ENCODE measurements at places on chromosomes 13 and 19.

- no peak for DNase-seq
Observed at GRCh38 chr13:32116210-32116609, 84.6 kb downstream of the FRY start.

GRCh38 chr19:1105008-1105872 is 1.4 kb downstream of the GPX4 start:
- DNase-seq, result no peak

- no peak for DNase-seq
Observed at GRCh38 chr13:27572234-27572901, 48.0 kb downstream of the LNX2 start.

GRCh38 chr19:45217193-45217956 is 27.8 kb downstream of the EXOC3L2 start:
- no peak for DNase-seq

DNA sequence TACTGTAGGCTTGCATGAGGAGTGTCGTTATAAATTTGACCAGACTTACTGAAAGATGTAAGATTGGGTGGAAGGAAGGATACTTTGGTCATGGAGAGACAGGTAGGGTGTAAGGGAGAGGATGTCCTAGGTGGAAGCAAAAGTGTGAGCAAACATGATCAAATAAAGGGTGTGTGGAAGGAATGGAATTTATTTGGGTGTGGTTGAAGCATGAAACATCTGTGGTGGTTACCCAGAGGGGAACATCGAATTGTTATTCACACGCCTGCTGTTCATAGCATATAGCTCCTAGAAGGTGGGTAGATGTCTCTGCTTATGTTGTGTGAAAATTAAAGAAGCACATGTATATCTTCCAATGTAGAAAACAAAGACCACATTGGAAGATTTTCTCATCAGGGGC is 157.7 kb downstream of the ATP8A2 start:
- DNase-seq, result no peak

DNA sequence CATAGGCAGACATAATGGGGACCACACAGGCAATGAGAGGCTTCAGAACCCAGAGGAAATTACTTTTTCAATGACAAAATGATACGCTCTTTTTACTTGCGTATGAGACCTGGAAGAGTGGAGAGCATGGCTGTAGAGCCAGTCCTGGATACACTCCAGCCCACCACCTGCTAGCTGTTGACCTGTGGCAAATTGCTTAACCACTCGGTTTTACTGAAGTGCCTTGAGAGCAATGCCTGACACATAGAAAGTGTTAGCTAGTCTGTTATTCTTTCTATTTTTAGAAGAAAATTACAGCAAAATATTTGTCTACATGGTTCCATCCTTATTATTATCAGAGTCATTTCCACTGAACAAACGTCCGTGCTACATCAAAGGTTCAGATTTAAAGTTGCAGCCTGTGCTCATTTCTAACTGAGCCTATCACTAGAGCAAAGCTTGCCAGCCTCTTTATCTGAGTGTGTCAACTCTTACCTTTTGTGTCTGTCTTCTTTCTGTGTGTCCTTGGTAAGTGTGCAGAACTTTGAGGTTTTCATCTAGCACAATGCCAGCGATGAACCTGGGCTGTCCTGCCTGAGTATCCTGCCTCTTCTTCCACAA is 9.6 kb upstream of the GPR183 start:
- DNase-seq, result no peak

DNA sequence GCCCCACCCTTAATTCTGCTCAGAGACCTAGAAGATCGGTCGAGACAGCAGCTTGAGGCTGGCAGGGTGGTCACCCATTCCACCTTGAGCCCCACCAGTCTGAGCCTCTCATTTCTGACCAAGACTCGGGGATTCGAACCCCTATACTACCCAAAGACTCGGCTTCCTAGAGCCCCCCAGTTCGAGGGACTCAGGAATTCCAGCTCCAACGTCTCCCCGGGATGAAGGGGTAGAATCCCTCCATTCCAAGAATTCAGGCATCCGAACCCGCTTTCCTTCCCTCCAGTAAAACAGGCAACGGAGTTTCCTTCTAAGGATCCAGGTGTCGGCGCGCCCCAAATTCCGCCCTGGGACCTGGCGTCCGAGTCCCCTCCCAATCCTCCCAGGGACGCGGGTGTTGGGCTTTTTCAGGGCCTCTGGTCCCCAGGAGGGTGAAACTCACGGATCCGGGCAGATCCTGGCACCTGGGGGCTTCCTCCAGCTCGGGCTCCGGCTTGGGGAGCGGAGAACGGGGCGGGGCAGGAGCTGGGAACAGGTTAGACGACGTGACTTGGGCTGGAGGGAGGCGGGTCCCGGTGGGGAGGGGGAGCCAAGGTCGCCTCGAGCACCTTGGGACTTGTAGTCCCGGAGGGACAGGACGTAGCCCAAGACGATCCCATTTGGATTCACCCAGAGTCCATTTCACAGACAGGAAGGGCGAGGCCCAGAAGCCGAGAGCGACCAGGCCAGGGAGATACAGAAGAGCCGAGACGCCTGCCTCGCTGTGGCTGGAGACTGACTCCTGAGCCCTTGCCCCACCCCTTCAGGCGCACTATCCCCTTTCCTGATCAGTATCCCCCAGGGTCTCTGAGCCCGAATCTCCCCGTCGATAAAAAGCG is at the start of gene PPP1R13L:
TSS of gene PPP1R13L (minus strand) at position 513 of the 878 bp plus-strand sequence. CDS start 6,751 bp downstream, outside the sequence.
- DNase-seq, result peak; percentile 72

GRCh38 chr13:23652909-23653726 is 82.9 kb downstream of the TNFRSF19 start:
- no peak for DNase-seq

DNA sequence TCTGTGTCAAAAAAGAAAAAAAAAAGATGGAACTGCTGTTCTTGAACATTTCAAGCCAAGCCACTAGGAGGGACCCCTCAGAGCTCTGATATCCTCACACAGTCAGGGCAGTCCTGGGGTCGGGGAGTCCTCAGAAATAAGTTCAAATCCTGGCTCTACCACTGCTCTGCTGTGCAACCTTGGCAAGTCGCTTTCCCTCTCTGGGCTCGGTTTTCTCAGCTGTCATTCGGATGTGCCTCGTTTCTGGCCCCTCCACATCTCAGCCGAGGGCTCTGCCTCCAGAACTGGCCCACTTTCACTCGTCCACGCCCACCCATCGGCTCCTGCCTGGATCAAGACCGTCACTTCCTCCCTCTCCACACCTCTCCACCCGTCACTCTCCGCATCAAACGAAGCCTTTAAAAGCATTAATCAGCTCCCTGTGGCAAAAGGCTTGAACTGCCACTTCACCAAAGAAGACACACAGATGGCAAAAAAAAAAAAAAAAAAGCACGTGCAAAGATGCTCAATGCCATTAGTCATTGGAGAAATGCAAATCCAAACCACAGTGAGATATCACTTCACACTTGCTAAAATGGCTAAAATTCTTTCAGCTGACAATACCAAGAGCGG is 7.4 kb upstream of the ZNRF4 start:
- DNase-seq, result no peak

DNA sequence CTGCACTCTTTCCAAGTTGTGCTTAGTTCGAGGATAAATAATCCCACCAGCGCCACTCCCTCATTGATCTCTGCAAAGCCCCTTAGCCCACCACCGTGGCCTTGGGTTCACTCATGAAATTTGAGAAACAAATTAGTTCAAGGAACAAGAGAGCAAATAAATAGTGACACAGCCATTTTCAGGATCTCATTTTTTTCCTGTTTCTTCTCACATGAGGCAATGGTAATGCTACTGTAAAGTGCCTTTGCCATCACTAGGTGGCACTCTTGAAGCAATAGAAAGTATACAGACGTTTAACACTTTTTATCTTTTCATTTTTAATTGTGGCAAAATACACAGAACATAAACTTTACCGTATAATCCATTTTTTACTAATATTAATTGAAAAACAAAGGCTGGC is 76.8 kb upstream of the ZNF835 start:
- DNase-seq, result no peak

DNA sequence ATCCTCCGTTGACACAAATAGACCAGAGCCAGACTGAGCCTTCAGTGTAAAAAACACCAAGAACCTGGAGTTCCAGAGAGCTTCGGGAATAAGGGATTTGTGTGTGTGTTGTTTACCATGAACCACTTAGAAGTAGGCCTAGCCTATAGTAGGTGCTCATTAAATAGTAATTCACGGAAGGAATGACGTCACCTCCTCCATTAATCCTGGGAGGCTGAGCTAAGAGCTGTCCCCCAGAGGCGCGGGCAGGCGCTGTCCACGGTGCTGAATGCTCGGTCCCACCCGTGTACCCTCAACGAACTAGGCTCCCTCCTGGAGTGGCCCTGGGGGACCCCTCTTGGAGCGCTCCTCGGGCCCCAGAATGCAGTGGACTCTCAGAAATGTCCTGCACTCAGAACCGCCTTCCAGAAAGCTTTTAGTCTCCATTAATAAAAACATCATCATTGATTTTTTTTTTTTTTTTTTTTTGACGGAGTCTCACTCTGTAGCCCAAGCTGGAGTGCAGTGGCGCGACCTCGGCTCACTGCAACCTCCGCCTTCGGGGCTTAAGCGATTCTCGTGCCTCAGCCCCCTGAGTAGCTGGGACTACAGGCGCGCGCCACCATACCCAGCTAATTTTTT is 6.5 kb downstream of the UNC13A start:
- peak; percentile 28 for DNase-seq

DNA sequence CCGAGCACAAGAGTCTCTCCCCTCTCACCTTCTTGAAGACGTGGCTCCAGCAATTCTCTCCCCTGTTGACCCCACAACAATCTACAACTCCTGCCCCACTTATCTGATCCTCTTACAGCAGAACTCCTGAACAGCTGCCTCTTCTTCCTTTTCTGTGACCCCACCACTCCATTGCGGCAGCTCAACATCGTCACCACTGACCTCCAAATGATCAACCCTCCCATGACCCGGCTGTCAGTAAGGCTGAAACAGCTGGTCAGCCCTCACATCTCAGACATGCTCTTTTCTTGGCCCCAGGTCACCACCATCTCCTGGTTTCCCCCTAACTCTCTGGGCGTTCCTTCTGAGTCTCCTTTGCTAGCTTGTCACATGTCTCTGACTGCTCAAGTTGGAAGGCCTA is 1.8 kb downstream of the EXOSC5 start:
- no peak for DNase-seq

GRCh38 chr19:51377422-51377821 is 5.0 kb upstream of the NKG7 start:
- no peak for DNase-seq

DNA sequence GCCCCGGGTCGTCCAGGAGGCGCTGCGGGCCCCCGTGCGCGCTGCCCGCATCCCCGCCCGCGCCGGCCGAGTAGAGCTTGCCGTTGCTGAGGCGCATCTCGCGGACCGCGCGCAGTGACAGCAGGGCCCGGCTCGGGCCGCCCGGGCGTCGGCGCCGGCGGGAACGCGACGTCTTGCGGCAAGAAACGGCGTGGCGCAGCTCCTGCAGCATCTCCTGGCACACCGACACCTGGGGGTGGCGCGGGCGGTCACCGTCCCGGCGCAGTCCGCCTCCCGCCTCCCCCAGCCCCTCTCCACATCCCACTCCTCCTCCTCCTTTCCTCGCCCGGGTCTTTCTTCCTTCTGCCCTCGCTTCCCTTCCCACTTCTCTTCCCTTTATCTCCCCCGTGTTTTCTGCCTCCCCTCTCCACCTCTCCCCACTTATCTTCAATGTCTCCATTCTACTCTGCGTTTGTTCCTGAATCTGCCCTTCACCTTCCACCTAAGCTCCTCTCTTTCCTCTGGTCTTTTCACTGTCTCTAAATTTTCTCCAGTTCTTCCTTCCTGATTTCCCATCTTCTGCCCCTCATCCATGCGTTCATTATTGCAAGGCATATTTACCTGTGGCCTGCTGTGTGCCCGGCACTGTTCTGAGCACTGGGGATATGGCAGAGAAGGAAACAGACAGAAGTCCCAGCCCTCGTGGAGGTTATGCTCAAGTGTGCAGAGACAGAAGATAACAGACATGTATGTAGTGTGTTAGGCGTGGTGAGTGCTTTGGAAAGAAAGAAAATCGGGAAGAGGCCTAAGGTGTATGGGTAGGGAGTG is 5.2 kb upstream of the ATP1A3 start:
- no peak for DNase-seq

DNA sequence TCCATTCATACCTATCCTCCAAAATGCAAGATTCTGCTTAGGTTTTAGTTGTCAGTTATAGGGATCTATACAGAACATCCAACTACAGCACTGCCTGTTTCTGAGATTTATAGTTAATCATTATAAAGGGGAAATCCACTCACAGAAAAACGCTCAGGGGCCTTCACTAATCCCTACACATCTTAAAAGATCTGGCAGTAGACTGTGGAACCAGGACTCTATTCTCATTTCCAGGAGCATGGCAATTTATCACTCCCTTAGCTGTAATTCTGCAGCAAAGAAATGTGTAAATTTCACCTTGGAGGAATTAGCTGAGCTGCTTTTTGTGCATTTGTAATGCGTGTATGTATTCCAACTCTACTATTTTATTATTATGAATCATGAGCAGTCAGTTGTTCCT is 1128.1 kb upstream of the PRR20A start:
- DNase-seq, result no peak

- DNase-seq, result no peak
Observed at GRCh38 chr19:5058521-5059212, 89.8 kb downstream of the KDM4B start.

- DNase-seq, result no peak
Observed at GRCh38 chr13:23988546-23989122, 91.3 kb upstream of the C1QTNF9B start.

DNA sequence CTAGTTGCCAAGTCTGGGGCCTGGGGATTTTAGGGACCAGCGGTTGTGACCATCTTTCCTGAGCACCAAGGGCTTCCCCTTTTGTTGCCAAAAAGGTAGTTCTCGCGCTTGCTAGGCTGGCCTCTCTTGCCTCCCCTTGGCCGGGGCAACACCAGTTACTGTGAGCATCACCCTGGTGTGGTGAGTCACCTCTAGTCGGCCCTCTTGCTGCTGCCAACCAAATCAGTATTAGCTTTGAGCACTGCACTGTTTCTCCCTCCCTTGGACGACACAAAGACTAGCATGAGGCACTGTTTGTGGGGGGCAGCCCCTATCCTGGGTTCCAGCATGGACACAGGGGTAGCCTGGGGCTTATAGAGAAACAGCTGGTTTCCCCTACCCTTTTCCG is 6.9 kb downstream of the SYDE1 start:
- no peak for DNase-seq

DNA sequence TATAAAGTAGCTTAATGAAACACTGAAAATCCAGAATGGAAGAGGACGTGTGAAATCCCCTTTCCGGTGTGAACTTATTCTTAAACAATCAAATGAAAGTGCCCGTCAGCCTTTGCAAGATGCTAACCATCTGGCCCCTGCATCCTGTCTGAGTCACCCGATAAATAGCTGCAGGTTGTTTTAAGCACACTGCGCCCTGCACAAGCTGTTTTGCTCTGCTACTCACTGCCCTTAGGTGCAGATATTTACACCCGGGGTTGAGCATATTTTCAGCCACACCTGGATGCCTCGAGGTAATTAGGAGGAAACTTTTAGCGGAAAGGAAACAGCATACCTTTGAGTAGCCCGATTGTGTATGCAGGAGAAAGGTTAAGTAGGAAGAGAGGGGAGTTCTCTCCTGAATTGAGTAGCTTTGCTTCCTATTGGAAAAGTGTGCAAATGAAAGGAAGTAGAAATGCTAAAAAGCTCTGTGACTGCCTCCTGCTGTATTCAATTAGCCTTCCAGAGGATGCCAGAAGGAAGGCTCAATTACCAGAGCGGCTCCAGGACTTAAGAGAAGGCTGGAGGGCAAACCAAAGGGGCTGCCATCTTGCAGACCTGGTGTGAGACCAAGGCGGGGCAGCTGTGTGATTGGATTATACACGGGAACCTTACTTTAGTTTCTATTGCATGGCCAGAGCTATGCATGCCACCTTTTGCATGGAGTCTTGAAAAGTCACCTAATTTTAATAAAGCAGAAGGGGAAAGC is 42.5 kb downstream of the IRS2 start:
- peak; percentile 14 for DNase-seq

GRCh38 chr13:108917581-108917980 is 288.2 kb downstream of the MYO16 start:
- DNase-seq, result no peak

- DNase-seq, result no peak
Observed at GRCh38 chr19:20660473-20661140, 764 bp downstream of the ZNF626 start.
